ENCODE measurements at places on chromosomes 5 and 9. TPM values are rescaled to one million over a fixed set of nuclear protein-coding genes. Genes with fewer than 3 reads are reported as not detected.

- no peak for DNase-seq
Measured at GRCh38 chr9:128160603-128160987, 530 bp downstream of the BBLN start.

DNA sequence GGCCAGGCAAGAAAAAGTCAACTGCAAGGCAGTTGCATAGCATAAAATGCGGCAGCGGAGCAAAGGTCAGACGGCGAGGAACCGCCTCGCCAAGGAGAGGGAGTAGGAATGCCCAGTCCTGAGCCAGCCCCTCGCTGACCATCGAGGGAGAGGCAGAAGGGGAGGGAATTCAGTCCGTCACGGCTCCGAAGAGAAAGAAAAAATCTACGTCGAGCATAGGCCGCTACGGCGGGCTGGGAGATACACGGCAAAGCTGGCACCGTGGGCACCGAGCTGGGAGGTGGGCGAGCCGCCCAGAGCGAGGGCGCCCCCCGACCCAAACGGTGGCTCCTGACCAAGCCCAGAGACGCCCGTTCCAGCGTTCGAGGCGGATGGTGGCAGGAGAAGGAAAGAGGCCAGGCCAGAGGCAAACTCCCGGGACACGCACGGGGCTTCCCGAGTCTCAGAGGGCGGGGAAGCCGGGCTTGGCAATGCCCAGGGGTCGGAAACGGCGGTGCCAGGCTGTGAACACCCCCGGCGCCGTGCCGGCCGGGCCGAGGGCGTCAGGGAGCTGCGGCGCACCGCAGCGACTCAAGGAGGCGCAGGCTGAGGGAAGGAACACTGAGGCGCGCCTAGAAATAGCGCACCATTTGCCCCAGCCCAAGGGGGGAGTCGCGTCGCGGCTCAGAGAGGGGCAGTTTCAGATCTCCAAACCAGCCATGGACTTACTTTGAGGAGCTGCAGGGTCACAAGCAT is 518 bp downstream of the SPRY4 start:
- DNase-seq = peak; percentile 68

- DNase-seq = no peak
Measured at GRCh38 chr5:81718300-81718699, 32.6 kb downstream of the SSBP2 start.

Gene SLC6A18
- not detected for total RNA-seq

DNA sequence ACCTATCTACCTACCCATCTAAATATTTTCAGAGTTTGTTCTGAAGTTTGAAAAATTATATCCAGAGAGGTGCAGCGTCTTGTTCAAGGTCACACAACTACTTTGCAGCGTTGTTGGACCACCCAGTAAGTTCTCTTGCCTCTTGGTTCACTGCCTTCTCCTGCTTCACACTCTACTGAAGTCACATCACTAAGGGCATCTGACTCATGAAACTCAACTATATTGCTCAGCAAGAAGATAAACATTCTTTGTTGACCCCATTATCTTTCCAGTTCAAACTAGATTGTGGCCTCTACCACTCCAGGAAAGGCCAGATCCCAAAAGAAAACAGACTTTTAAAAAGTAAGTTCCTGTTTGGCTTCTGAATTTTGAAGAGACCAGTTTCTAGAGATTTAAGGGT is 326.9 kb downstream of the SLIT3 start:
- no peak for DNase-seq

- no peak for DNase-seq
Measured at GRCh38 chr5:33843579-33843978, 48.2 kb downstream of the ADAMTS12 start.

- no peak for DNase-seq
Measured at GRCh38 chr9:71767163-71767775, 1.0 kb downstream of the CEMIP2 start.

- no peak for DNase-seq
Measured at GRCh38 chr9:98795970-98796363, 388 bp downstream of the ANKS6 start.

- DNase-seq = peak; percentile 16
Measured at GRCh38 chr5:142689081-142689480, 3.2 kb upstream of the FGF1 start.

Gene DAB2
- total RNA-seq = 41.9 TPM

- DNase-seq = no peak
Measured at GRCh38 chr5:60066502-60066901, 173.0 kb upstream of the PDE4D start.

Gene TUSC1
- 14.1 TPM for total RNA-seq

DNA sequence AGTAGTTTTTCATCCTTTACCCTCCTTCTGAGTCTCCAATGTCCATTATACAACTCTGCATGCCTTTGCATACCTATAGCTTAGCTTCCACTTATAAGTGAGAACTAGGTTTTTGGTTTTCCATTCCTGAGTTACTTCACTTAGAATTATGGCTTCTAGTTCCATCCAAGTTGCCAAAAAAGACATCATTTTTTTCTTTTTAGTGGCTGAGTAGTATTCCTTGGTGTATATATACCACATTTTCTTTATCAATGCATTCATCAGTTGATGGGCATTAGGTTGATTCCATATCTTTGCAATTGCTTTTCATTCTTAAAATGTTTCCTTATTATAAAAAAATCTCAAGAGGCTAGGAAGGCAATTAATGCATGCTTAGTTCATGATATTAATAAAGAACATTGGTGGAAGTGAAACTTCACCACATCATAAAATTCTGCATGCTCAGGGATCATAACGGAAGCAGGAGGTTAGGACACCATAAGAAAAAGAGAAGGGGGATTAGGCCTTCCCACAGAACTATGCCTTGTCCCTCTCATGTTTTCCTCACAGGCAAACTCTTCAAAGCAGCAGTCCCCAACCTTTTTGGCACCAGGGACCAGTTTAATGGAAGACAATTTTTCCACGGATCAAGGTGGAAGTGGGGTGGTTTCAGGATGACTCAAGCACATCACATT is 105.2 kb downstream of the FRMD3 start:
- DNase-seq = no peak

Gene PCDHB8
- 2.2 TPM for total RNA-seq
